ENCODE measurements at places on chromosomes 3 and 15. TPM values are rescaled to one million over a fixed set of nuclear protein-coding genes. Genes with fewer than 3 reads are reported as not detected.
A peak's percentile ranks its signal among the peaks of the same experiment; 100 is the strongest.

HIGD2B gene
- total RNA-seq, result not detected

TP63 gene
- 10.3 TPM for total RNA-seq

GRCh38 chr15:33926260-33926659 lies 42.0 kb upstream of the CHRM5 start:
- H3K27ac ChIP-seq, result no peak overlapping the region
- H3K4me3 ChIP-seq, result no peak overlapping the region
- no peaks in the 10 kb centered on the region for H3K36me3 ChIP-seq
- H3K27me3 ChIP-seq, result no peaks in the 10 kb centered on the region
- DNase-seq, result no peak
- no peaks in the 10 kb centered on the region for H3K4me1 ChIP-seq

TRH gene
- total RNA-seq, result not detected

DNA sequence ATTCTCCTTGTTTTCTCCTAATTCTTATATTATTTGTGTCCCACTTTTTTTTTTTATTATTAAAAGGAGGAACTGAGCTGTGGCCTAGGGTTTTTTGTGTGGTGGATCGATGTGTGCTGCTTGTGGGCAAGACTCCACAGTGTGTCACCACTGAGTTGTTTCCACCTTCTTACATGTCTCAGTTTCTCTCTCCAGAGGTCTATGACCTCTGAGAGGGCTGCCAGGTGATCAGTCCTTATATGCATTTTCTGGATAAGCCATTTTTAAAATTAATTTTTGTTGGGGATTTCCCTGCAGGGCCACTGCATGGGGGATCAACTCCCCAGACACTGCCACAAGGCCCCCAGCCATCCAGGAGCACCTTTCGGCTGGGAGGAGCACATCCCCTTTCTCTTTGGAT lies 27.8 kb downstream of the IQCF6 start:
- H3K4me1 ChIP-seq, result no peaks in the 10 kb centered on the region
- no peaks in the 10 kb centered on the region for H3K36me3 ChIP-seq
- H3K27me3 ChIP-seq, result no peaks in the 10 kb centered on the region
- no peak overlapping the region for H3K27ac ChIP-seq

TARS3 gene
- 40.2 TPM for total RNA-seq

MORC1 gene
- not detected for total RNA-seq

GRCh38 chr3:105425153-105425502 lies 58.4 kb downstream of the ALCAM start:
- H3K27ac ChIP-seq, result no peak overlapping the region
- H3K4me3 ChIP-seq, result no peak overlapping the region
- no peak for DNase-seq
- H3K27me3 ChIP-seq, result no peaks in the 10 kb centered on the region

IFT57 gene
- total RNA-seq, result 18.0 TPM

LRRC34 gene
- 0.69 TPM for total RNA-seq

SNX22 gene
- 0.15 TPM for total RNA-seq

CCR8 gene
- not detected for total RNA-seq

GRCh38 chr3:129052675-129053074 lies 7.9 kb upstream of the GP9 start:
- no peaks in the 10 kb centered on the region for H3K36me3 ChIP-seq
- no peak for DNase-seq
- H3K4me3 ChIP-seq, result no peak overlapping the region
- no peaks in the 10 kb centered on the region for H3K4me1 ChIP-seq

CLDN11 gene
- 2.3 TPM for total RNA-seq

GRCh38 chr15:68817304-68818065 lies 3.2 kb downstream of the ANP32A start:
- peaks cover 46% of the 10 kb centered on the region for H3K4me1 ChIP-seq
- peak overlapping the region; percentile 99 for H3K27ac ChIP-seq
- H3K27me3 ChIP-seq, result no peaks in the 10 kb centered on the region
- no peaks in the 10 kb centered on the region for H3K36me3 ChIP-seq
- H3K4me3 ChIP-seq, result peak overlapping the region; percentile 86
- peak; percentile 66 for DNase-seq

- no peak overlapping the region for H3K4me3 ChIP-seq
- H3K27ac ChIP-seq, result no peak overlapping the region
- DNase-seq, result no peak
- no peaks in the 10 kb centered on the region for H3K27me3 ChIP-seq
- peaks cover 9% of the 10 kb centered on the region for H3K4me1 ChIP-seq
These were observed 2.7 kb upstream of the CDC25A start for GRCh38 chr3:48190911-48191310.

PRSS50 gene
- total RNA-seq, result 0.23 TPM

GATA2 gene
- 5.4 TPM for total RNA-seq

- H3K27ac ChIP-seq, result no peak overlapping the region
- H3K4me3 ChIP-seq, result no peak overlapping the region
- DNase-seq, result no peak
- H3K27me3 ChIP-seq, result no peaks in the 10 kb centered on the region
These were observed 39.7 kb downstream of the MYO5C start for GRCh38 chr15:52255935-52256334.

DNA sequence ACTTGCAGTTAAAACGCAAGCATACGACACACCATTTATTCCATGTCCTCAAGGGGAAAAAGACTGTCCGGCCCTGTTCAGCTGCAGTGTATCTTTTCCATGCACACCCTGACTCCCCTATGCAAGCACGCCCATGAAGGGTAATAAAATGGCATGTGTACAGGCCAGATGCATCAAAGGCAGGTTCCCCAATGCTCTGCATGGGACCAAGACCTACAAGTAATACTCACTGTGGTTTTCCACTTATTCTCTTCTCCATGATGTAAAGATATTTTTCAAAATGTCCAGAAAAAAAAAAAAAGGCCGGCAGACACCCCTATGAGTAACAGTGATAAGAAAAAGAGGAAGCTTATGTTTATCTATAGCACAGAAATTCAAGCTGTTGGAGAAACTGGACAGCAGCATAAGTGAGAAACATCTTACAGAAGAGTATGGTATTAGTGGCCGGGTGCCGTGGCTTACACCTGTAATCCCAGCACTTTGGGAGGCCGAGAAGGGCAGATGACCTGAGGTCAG lies 70.8 kb downstream of the MCF2L2 start:
- DNase-seq, result no peak
- H3K4me1 ChIP-seq, result no peaks in the 10 kb centered on the region
- H3K4me3 ChIP-seq, result no peak overlapping the region
- no peaks in the 10 kb centered on the region for H3K27me3 ChIP-seq

- no peaks in the 10 kb centered on the region for H3K36me3 ChIP-seq
- DNase-seq, result no peak
- peaks cover 20% of the 10 kb centered on the region for H3K27me3 ChIP-seq
- H3K4me3 ChIP-seq, result no peak overlapping the region
- H3K27ac ChIP-seq, result no peak overlapping the region
- H3K4me1 ChIP-seq, result no peaks in the 10 kb centered on the region
These were observed 10.8 kb upstream of the LRRC15 start for GRCh38 chr3:194380326-194380725.

DNA sequence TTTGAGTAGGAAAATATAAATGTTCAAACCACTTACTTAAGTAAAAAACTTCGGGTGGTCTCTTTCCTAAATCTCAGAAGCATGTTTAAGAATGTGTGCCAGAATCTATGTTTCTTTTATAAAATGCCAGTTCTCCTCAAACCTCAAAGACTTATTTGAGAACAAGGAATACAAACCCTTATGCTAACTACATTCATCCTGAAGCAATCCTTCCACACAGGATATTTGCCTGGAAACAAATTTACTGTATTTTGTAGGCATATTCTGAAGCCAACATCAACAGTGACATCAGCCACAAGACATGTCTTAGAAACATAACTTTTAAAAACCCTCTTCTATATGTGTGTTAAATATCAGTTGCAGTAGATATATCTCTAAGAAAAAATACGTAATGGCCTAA lies 1077.0 kb downstream of the ROBO1 start:
- no peaks in the 10 kb centered on the region for H3K4me1 ChIP-seq
- no peaks in the 10 kb centered on the region for H3K36me3 ChIP-seq
- peaks cover 2% of the 10 kb centered on the region for H3K27me3 ChIP-seq
- DNase-seq, result no peak
- H3K4me3 ChIP-seq, result no peak overlapping the region
- no peak overlapping the region for H3K27ac ChIP-seq

RTP4 gene
- total RNA-seq, result 0.32 TPM

- H3K4me3 ChIP-seq, result no peak overlapping the region
- H3K27me3 ChIP-seq, result no peaks in the 10 kb centered on the region
- no peak for DNase-seq
- H3K27ac ChIP-seq, result no peak overlapping the region
- no peaks in the 10 kb centered on the region for H3K36me3 ChIP-seq
These were observed 9.0 kb upstream of the PIK3R4 start for GRCh38 chr3:130755666-130756065.

FGD5 gene
- total RNA-seq, result 7.8 TPM

DNA sequence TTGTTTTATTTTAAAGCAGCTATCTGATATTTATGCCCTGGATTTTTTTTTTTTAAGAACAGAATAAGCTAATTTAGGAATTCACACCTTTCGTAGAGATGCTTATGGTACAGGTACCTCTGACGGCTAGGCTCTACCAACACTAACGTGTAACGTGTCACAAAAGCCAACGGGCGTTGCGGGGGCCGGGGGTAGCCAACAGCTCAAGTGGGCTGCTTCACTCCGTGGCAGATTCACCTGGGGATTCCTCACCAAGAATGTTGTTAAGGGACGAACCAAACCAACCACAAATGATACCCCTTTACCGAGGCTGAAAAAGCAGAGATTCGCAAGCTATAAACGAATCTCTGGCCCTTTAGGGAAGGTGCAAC lies 1.0 kb downstream of the TMCC1 start:
- peak overlapping the region; percentile 98 for H3K27ac ChIP-seq
- no peaks in the 10 kb centered on the region for H3K36me3 ChIP-seq
- H3K4me1 ChIP-seq, result peaks cover 48% of the 10 kb centered on the region
- H3K27me3 ChIP-seq, result no peaks in the 10 kb centered on the region

ILDR1 gene
- total RNA-seq, result not detected

SLC22A13 gene
- 0.64 TPM for total RNA-seq

EBLN2 gene
- 1.4 TPM for total RNA-seq

GRCh38 chr3:50264964-50265485 lies 3.9 kb upstream of the SEMA3B start:
- no peaks in the 10 kb centered on the region for H3K36me3 ChIP-seq
- no peak for DNase-seq
- no peaks in the 10 kb centered on the region for H3K27me3 ChIP-seq
- H3K4me3 ChIP-seq, result no peak overlapping the region
- peaks cover 50% of the 10 kb centered on the region for H3K4me1 ChIP-seq
- peak overlapping the region; percentile 63 for H3K27ac ChIP-seq

PIF1 gene
- total RNA-seq, result 0.27 TPM

- no peak for DNase-seq
- H3K36me3 ChIP-seq, result no peaks in the 10 kb centered on the region
- H3K27ac ChIP-seq, result no peak overlapping the region
These were observed 396.5 kb downstream of the FHIT start for GRCh38 chr3:60854791-60855190.

DNA sequence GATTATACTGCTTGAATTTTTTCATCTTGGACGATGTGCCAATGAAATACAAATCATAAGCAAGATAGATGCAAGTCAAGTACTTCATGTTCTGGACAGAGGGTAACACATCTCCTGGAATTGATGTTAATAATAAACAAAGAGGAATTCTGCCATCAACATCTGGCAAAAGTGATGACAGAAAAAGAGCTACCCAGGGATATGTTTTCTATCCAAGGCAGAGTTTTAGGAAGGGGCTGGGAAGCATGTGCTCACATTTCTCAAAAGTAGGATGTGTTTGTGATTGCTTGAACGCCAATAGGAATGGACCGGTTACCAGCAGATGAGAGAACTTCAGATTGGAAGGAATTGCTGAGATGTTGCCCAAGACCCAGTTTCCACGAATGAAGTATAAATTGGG lies 242.6 kb upstream of the AGTR1 start:
- no peaks in the 10 kb centered on the region for H3K27me3 ChIP-seq
- no peak overlapping the region for H3K27ac ChIP-seq
- H3K4me1 ChIP-seq, result no peaks in the 10 kb centered on the region
- no peak for DNase-seq

RAD51 gene
- total RNA-seq, result 0.41 TPM

GRCh38 chr3:178238179-178238578 lies 298.1 kb upstream of the KCNMB2 start:
- no peak for DNase-seq
- no peaks in the 10 kb centered on the region for H3K4me1 ChIP-seq
- no peaks in the 10 kb centered on the region for H3K36me3 ChIP-seq
- H3K27ac ChIP-seq, result no peak overlapping the region
- no peaks in the 10 kb centered on the region for H3K27me3 ChIP-seq

DNA sequence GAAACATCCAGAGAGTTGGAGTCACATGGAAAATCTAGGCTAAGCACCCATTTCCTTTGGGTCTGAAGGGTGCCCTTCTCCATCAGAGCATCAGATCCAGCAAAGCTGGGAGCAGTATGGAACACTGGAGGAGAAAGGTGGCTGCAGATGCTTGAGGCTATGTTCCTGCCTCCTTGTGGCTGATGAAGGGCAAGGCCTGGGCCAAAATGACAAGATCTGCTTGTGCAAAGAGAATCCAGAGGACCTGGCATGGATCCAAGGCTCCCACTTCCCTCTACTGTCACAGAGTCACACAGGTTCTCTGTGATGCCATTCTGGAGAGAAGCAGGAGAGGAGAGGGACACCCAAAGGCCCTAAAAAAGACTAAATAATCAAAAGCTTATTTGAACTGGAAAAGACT lies 9.2 kb upstream of the ATP8B4 start:
- no peaks in the 10 kb centered on the region for H3K27me3 ChIP-seq
- peak; percentile 47 for DNase-seq
- no peak overlapping the region for H3K27ac ChIP-seq
- no peaks in the 10 kb centered on the region for H3K4me1 ChIP-seq
- no peaks in the 10 kb centered on the region for H3K36me3 ChIP-seq

DNA sequence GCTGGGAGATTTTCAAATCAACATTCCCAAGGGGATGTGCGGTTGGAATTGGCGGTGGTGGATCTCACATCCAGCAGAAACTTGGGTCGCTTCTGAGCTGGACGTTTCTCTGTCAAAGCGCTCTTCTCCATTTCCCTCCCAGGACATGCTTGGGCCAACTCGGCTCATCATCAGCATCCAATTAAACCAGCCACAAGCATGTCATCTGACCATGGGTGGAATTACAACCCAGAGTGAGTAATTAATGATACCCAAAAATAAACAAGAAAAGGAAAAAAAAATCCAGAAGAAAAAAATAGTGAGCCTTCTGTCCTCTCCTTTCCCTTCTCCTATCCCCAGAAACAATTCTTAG lies 111.2 kb downstream of the XXYLT1 start:
- H3K36me3 ChIP-seq, result no peaks in the 10 kb centered on the region
- no peaks in the 10 kb centered on the region for H3K27me3 ChIP-seq
- no peak overlapping the region for H3K4me3 ChIP-seq
- H3K27ac ChIP-seq, result no peak overlapping the region
- H3K4me1 ChIP-seq, result peaks cover 16% of the 10 kb centered on the region
- no peak for DNase-seq
